Right ventricle myocardium inferior (tissue), 1 donor: ENCODE measurements at places on chromosomes 6 and 20. TPM values are rescaled to one million over a fixed set of nuclear protein-coding genes. Genes with fewer than 3 reads are reported as not detected.

Gene OR12D1
- not detected for total RNA-seq

Gene STMND1
- total RNA-seq = not detected

Gene PKIB
- total RNA-seq = not detected

Gene PRICKLE4
- 3.3 TPM for total RNA-seq

Gene TNFAIP3
- total RNA-seq = 6.8 TPM

Gene FILIP1
- 149 TPM for total RNA-seq

Gene TTK
- total RNA-seq = 0.43 TPM

Gene CAP2
- total RNA-seq = 137 TPM

Gene SLC24A3
- total RNA-seq = 1.4 TPM

Gene NFATC2
- 2.1 TPM for total RNA-seq

Gene LHFPL5
- not detected for total RNA-seq
